Fibroblast of skin of scalp (primary cell): ENCODE measurements at places on chromosomes 16 and 17.
A peak's percentile ranks its signal among the peaks of the same experiment; 100 is the strongest.

- DNase-seq, result peak; percentile 23
Measured at GRCh38 chr17:32880671-32881453, 3.9 kb upstream of the MYO1D start.

- no peak for DNase-seq
Measured at GRCh38 chr17:3846437-3847164, 555 bp upstream of the NCBP3 start.

DNA sequence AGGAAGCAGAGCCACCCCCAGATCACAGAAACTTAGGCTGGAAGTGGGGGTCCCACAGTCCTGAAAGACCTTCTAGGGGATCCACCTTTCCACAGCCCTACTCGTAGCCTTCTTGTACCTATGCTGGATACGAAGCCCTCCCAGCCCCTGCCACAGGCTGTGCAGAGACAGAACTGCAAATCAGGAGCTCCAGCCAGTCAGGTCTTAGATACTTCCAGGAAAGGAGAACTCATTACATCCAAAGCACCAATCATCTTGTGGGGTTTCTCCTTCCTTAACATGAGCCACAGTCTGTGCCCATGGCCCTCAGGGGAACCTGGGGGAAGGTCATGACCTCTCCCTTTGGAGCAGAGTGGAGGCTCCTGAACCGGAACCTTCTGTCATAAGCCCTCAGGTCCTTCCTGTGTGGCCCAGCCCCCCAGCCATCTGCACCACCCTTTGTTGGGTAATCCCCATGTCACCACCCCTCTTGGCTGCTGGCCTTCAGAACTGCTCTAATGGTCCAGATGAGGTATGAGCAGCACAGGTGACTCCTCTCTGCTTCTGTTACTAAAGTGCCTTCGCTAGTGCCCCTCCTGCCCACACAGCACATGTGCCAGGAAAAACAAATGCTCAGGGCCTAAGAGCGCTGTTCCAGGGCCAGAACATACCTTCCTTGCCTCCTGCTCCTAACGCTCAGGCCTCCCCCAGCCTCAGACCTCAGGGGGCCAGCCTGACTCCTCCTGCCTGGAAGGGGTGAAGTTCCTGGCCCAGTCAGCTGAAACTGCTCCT, 14.6 kb downstream of the SRCIN1 start:
- DNase-seq, result no peak

DNA sequence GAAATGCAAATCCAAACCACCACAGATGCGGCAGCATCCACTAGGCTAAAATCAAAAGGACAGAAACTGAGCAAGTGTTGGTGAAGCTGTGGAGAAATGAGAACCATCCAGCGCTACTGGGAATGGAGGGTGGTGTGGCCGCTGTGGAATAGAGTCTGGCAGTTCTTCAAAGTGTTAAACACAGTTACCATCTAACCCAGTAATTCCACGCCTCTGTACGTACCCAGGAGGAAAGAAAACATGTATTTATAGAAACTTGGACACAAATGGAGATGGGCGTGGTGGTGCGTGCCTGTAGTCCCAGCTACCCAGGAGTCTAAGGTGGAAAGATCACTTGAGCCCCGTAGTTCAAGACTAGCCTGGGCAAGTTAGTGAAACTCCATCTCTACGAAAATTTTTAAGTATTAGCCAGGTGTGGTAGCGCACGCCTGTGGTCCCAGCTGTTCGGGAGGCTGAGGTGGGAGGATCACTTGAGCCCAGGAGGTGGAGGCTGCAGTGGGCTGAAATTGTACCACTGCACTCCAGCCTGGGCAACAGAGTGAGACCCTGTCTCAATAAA, 11.6 kb downstream of the SLC25A10 start:
- no peak for DNase-seq

DNA sequence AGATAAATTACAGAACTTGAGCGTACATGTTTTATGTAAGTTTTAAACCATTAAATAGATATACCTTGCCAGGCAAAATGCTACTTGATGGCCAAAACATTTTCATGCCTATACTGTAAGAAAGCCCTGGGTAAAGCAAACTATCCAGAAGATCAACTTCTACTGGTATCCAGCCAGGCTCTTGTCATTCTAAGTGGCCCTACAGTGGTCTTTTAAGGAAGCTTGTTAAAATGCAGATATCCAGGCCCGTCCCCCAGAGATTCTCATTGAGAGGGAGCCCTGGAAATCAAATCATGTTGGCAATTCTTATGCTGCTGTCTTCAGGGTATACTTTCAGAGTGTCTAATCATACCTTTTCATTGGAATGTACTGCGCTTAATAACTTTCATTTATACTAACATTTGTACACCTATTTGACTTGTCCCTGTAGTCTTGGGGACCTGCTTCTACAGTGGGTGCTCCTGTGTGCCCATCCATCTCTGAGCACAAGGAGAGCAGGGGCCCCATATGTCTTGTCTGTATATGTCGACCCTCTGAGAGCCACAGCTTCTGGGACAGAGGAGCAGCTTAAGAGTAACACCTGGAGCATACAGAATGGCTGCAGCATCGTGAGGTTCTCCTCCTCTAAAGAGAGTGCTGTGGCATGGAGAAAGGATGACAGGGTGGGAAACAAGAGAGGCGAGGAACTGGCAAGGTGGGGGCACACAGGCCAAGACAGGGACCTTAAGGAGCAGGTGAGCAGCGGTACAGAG, 43.6 kb upstream of the ANKFY1 start:
- no peak for DNase-seq

GRCh38 chr17:64277831-64278562, 14.9 kb upstream of the TEX2 start:
- no peak for DNase-seq

DNA sequence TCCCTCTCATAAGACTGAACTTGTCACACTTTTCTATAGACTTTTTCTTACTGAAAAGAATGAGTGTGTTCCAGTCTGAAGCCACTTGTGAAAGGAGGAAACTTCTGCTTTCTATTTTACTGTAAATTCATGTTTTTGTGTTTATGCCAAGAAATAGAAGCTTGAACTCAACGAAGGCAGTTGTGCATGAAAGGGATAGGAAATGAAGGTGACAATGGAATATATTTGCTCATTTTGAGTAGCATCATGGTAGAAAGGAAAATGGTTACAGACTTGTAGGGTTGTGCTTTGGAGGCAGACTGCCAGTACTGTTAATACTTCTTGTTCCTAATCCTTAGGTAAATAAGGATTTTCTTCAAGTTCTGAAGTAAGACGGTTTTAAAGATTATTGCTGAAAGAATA, 8.1 kb downstream of the CLTC start:
- no peak for DNase-seq

DNA sequence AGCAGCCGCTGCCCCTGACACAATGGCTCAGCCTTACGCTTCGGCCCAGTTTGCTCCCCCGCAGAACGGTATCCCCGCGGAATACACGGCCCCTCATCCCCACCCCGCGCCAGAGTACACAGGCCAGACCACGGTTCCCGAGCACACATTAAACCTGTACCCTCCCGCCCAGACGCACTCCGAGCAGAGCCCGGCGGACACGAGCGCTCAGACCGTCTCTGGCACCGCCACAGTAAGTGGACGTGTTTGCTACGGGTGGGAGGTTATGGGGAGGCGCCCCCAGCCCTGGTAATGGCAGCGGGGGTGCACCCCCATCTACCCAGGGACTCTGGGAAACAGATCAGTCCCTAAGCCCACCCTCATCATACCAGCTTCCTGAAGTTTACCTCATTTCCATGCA, 185.5 kb downstream of the RBFOX1 start:
- DNase-seq, result no peak

DNA sequence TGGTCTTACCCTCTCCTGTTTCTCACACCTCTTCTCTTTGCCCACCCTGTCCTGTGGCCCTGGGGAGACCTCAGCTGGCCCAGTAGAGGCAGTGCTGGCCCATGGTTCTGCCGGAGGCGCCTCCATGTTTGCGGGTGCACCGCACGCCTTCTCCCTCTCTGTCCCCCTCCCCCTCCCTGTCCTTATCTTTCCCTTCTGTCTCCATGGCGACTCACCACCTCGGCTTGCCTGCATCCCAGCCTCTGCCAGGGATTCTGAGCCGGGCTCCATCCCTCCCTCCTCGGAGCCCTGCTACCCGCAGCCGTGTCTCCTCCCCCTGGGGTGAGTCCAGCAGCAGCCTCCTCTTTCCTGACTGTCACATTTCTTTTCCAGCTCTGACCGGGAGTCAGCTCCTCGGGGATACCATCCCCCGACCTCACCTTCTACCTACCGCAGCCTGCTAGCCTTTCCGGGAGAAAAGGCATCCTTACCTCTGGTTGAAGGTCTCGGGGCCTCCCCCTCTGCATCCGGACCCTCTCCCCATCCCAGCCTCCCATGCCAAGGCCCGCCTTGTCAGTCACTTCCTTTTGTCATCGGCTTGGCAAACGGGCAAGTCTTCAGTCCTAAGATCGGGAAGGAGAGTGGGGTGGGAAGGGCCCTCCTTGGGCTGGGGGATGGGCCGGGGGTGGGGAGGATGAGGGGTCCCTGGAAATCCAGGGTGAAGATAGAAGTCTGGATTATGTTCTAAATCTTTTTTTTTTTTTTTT, at the start of gene RNF112:
Gene RNF112 (plus strand): TSS at position 358 of the 746 bp plus-strand sequence. CDS start 177 bp downstream, at position 535.
- peak; percentile 46 for DNase-seq

- no peak for DNase-seq
Measured at GRCh38 chr17:58686980-58687379, 4.9 kb downstream of the TEX14 start.

DNA sequence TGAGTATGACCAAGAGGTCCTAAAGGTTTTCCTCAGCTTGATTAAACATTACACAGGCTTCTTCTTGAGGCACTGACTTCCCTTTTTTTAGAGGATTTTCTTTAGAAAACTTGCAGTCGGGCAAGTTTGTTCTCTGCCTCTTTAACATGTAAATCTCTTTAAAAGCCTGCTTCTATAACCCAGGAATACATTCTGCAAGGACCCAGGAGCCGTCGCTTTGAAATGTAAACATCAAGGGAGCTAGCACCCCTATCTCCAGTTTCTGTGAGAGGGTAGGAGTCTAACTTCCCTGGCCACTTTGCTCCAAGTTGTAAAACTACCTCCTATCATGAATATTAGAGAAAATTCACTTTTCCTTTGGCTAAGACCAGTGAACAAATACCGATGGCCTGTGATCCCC, 201.5 kb upstream of the CPHXL start:
- DNase-seq, result no peak

GRCh38 chr17:37493249-37494027, 3.7 kb downstream of the DUSP14 start:
- peak; percentile 98 for DNase-seq

DNA sequence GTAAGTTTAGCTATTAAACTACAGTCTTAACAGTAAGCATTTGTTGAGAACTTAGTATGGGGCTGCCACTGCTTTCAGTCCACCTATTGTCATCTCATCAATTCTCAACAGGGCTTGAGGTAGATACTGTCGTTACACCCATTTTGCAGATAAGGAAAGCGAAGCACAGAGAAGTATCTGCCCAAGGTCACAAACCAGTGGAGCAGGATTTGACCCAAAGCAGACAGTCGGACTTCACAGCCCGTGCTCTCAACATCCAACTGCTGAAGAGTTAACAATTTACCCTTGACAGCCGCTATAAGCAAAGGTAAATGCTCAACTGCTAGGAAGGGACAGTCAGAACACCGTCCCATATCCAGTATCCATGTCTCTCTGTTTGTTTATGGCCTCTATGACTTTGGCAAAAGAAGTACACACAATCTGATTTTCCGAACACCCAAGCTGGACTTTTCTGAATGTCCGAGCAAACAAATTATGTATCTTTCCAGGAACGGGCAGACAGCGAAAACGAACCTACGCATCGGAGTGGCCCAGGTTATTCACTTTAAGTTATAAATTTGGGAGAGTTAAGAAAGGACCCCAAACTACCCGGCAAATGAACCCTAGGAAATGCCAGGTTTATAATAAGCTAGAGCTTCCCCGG, 1.2 kb downstream of the SIAH1 start:
- no peak for DNase-seq

GRCh38 chr17:37475731-37476420, 13.8 kb upstream of the DUSP14 start:
- no peak for DNase-seq

- DNase-seq, result no peak
Measured at GRCh38 chr16:88014954-88015805, 63.9 kb downstream of the BANP start.

DNA sequence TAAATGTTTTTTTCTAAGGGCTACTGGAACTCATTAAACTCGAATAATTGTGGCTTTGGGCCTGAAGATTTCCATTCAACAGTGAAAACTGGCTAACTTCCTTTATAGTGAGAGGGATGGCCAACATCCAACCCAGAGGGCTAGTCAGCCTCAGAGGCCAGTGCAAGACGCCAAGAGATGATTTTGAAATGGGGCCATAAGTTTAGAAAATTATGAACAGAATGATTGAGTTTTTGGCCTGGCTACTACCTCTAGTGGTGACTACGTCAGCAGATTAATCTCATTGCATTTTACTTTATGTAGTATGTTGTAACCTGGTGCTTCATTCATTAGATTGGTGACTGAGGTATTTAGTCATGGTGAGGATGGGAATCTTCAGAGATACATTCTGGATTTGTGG, 28.4 kb downstream of the HAPSTR1 start:
- peak; percentile 86 for DNase-seq

DNA sequence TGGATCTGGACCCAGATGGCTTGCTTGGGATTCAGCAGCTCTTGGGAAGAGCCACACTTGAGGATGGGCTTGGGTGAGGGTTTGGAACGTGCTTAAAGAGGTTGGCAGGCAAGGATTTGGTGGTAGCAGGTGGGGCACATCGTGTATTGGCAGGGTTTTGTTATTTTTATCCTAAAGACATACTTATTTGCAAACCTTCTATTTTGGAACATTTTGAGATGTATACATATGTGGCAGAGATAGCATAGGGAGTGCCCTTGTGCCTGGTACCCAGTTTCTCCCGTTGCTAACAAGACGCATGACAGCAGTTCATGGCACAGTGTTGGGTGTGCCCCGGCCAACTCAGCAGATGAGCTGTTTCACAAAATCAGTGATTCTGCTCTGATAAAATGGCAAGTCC, 9.1 kb downstream of the BANP start:
- no peak for DNase-seq

DNA sequence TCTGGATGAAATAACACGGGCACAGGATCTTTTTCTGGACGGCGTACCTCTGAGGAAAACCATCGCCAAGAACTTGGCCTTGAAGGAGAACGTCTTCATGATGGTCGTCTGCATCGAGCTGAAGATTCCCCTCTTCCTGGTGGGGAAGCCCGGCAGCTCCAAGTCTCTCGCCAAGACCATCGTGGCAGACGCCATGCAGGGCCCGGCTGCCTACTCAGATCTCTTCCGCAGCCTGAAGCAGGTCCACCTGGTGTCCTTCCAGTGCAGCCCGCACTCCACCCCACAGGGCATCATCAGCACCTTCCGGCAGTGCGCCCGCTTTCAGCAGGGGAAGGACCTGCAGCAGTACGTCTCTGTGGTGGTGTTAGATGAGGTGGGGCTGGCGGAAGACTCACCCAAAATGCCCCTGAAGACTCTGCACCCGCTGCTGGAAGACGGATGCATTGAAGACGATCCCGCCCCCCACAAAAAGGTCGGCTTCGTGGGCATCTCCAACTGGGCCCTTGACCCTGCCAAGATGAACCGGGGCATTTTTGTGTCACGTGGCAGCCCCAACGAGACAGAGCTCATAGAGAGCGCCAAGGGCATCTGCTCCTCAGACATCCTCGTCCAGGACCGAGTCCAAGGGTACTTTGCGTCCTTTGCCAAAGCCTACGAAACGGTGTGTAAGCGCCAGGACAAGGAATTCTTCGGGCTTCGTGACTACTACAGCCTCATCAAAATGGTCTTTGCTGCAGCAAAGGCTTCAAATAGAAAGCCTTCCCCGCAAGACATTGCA, 68.3 kb upstream of the ENDOV start:
- DNase-seq, result no peak

- no peak for DNase-seq
Measured at GRCh38 chr17:42509841-42510240, 26.2 kb upstream of the NAGLU start.
